ENCODE measurements at places on chromosomes 5 and 9. TPM values are rescaled to one million over a fixed set of nuclear protein-coding genes. Genes with fewer than 3 reads are reported as not detected.
A peak's percentile ranks its signal among the peaks of the same experiment; 100 is the strongest.

PTPDC1 gene
- 12.9 TPM for total RNA-seq

IL7R gene
- 8.6 TPM for total RNA-seq

BOD1 gene
- 29.2 TPM for total RNA-seq

DNA sequence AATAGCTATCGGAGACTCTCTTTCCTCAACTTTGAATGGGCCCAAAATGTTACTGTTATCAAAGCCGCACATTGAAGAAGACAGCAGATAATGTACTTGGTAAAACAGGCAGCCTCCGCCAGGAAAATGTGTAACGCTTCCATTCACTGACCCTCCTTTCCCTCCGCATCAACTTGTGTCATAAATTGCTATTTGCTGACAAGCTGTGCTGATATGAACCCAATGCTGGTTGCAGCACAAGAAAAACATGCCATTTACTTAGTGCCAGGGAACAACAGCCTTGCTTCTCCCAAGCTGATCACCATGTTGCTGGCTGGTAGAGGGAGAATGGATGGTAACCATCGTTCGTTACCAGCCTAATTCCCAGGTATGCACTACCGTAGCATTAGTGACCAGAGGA is 162.6 kb upstream of the PPP1R2B start:
- H3K36me3 ChIP-seq, result no peaks in the 10 kb centered on the region
- H3K4me1 ChIP-seq, result peaks cover 6% of the 10 kb centered on the region
- H3K27ac ChIP-seq, result no peak overlapping the region
- no peaks in the 10 kb centered on the region for H3K27me3 ChIP-seq
- no peak overlapping the region for H3K4me3 ChIP-seq
- no peak for DNase-seq

DNA sequence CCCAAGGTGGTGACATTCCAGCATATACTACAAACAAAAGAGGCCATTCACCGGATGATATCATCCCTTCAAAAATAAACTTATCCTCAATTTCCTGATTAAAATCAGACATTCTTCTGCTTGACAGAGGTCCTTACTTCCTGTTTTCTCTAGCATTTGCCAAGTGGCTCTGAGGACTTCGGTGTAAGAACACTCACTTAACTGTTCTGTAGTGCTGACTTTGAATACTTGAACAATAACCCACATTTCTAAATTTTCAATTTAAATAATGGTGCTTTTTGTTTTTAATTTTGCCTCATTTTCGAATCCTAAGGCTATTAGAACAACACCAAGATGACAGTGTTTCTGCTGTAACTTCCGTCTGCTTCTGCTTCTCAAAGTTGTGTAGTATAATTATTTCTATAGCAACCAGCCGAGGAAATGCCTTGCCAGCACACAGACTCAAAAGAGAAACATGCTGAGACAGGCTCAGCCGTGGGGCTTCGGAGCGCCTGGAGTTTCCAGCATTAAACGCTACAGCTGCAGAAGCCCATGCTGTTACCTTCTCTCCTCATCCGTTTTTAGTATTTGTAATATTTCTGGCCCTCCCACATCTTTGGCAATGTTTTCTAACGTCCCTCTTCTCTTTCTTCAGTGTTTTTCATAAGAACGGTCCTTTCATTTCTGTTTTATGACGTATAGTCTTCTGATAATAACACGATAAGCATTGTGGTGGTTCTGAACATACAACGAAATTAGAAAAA is 19.5 kb upstream of the ANXA1 start:
- peak overlapping the region; percentile 43 for H3K4me3 ChIP-seq
- peak overlapping the region; percentile 57 for H3K27ac ChIP-seq
- H3K27me3 ChIP-seq, result no peaks in the 10 kb centered on the region
- no peaks in the 10 kb centered on the region for H3K4me1 ChIP-seq
- DNase-seq, result peak; percentile 84

DNA sequence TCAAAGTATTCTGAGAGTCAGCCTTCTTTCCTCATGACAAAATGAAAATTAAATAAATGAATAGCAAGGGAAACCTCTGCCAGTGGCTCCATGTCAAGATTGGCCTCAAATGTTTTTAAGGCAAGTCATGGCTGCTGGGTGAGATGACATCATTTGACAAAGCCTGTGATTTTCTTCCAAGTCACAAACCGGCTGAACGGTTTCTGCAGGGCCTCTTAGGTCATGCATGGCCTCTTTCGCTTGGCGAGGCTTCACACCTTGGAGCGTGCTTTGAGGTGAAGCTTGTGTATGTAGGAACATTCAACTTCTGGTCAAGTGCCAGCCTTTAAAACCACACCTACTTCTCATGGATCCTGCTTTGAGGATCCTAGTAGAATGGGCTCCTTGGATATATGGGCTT is 161.0 kb upstream of the ZNF618 start:
- H3K4me1 ChIP-seq, result no peaks in the 10 kb centered on the region
- no peaks in the 10 kb centered on the region for H3K27me3 ChIP-seq
- no peaks in the 10 kb centered on the region for H3K36me3 ChIP-seq
- no peak for DNase-seq

- H3K36me3 ChIP-seq, result no peaks in the 10 kb centered on the region
- no peaks in the 10 kb centered on the region for H3K27me3 ChIP-seq
- H3K27ac ChIP-seq, result no peak within 1 kb of the TSS
- no peak within 1 kb of the TSS for H3K4me3 ChIP-seq
Observed at GRCh38 chr9:131545003-131545785, at the start of gene PRRT1B. PRRT1B (plus strand) TSS chr9:131545523; CDS start chr9:131545616, 93 bp downstream.

GRCh38 chr5:59673438-59674058 is 220.0 kb downstream of the PDE4D start:
- H3K36me3 ChIP-seq, result no peaks in the 10 kb centered on the region
- H3K27ac ChIP-seq, result no peak overlapping the region
- no peak overlapping the region for H3K4me3 ChIP-seq
- no peaks in the 10 kb centered on the region for H3K4me1 ChIP-seq

- H3K36me3 ChIP-seq, result no peaks in the 10 kb centered on the region
- no peaks in the 10 kb centered on the region for H3K4me1 ChIP-seq
- H3K27me3 ChIP-seq, result no peaks in the 10 kb centered on the region
- no peak overlapping the region for H3K27ac ChIP-seq
- no peak overlapping the region for H3K4me3 ChIP-seq
Observed at GRCh38 chr5:432928-433791, 9.8 kb upstream of the EXOC3 start.

Data from aorta (tissue), 5 donors.